ENCODE measurements at places on chromosomes 16 and 17.

DNA sequence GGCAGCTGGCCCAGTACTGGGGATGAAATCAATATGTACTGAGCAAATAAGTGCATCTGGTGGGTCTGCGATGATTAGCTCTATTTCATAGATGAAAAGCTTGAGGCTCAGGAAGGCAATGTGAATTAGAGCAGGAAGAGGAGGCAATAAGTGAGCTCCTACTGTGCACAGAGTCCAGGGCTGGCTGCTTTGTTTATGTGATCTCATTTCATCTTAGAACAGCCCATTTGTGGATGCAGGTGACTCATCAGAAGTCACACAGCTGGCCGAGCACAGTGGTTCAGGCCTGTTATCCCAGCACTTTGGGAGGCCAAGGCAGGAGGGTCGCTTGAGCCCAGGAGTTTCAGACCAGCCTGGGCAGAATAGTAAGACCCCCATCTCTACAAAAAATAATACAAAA lies 7.1 kb downstream of the TMEM114 start:
- peak; percentile 42 for DNase-seq

DNA sequence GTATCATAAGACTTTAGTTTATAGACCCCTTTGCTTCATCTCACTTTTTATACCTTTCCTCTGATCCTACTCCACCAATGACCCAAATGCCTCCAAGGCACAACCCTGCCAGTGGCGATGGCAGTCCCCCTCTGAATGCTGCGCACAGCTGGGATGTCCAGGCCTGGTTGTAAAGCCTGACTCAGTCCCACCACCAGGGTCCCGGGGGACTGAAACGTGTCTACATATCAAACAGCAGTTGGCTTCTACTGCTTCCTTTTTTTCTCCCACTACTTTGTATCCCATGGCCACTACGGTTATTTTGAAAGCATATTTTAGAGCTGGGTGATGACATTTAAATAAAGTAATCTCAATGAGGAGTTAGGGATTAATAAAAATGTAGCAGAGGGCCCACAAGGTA lies 329.8 kb upstream of the PSMD7 start:
- no peak for DNase-seq

DNA sequence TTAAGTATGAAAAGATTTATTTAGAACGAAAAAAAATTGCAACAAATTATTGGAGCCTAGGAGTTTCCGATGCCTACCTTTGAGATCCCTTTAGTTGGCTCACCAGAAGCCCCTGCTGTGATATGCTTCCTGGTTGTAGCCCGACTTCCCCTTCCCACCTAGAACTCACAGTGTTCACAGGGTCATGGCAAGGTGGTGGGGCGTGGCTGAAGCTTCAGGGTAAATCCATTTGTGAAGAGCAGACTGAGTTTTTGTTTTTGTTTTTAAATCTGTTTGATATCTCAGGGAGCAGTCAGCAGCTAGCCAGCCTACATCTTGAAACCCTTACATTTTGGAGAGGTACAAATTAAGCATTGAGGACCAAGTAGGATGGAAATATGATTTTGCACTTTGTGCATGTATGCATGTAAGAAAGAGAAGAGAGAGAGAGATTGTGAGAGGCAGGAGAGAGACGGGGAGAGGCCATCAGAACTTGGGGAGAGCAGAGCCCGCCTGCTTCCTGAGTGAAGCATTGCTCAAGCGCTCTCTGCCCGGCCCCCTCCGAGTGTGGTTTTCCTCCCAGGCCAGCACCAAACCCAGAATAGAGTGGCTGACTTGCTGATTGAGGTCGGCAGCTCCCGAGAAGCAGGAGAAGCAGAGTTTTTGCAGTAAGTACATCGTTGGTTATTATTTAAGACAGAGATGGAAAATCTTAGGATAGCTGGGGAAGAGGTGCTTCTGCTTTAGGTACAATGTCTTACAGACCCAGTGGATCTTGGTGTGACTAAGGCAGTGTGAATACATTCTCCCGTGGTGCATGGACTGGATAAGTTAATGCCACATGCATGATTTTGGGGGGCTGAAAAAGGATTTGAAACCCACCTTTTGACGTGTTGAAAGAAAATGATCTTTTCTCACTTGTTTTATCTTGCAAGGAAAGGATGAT lies 64.2 kb downstream of the SPECC1 start:
- peak; percentile 51 for DNase-seq

DNA sequence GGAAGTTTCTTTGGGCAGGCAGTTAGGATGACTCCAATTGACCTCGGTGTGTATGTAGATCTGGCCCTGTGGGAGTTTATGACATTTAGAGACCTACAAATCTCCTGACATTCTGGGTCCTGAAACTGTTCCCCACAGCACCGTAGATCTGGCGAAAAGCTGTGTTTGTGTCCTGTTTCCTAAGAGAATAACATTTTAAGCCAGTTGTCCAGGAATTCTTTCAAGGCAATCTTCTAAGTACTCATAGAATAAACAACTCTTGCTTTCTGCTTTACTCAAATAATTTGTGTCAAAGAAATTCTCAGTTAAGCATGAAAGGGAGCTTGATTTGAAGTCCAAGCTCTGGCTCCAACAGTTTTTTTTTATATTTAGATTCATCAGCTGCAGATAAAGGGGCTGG lies 78.5 kb upstream of the ELAC2 start:
- no peak for DNase-seq

- no peak for DNase-seq
Measured at GRCh38 chr17:71427801-71428200, 693.0 kb upstream of the SOX9 start.

DNA sequence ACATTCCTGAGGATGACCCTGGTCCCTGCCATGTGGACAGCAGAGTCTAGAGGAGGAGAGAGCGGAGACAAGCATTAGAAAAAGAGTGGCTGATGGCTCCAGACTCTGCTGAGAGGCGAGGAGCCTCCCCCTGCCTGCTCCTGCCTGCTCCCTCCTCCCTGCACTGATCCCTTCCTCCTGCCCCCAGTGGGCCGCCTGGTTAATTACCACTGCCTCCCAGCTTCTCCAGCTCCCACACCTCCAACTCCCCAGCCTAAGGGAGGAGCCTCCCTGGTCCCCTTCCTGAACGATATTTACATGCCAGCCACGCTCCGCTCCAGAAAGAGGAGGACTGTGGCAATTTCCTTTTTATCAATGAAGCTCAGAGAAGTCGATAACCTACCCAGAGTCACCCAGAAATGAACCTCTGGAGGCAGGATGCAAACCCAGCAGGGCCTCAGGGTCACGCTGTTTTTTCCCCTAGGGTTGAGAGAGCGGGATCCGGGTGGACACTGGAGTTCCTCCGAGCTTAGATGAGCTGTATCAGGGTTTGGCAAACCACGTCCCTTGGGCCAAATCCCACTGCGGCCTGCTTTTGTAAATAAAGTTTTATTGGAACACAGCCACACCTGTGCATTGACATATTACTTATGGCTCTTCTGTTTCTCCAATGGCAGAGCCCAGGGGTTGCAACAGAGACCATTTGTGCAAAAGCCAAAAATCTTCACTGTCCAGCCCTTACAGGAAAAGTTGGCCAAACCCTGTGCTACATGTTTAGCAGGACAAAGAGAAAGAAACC lies 27.1 kb upstream of the JPH3 start:
- no peak for DNase-seq

GRCh38 chr17:43092901-43093300 lies 32.3 kb downstream of the BRCA1 start:
- no peak for DNase-seq

DNA sequence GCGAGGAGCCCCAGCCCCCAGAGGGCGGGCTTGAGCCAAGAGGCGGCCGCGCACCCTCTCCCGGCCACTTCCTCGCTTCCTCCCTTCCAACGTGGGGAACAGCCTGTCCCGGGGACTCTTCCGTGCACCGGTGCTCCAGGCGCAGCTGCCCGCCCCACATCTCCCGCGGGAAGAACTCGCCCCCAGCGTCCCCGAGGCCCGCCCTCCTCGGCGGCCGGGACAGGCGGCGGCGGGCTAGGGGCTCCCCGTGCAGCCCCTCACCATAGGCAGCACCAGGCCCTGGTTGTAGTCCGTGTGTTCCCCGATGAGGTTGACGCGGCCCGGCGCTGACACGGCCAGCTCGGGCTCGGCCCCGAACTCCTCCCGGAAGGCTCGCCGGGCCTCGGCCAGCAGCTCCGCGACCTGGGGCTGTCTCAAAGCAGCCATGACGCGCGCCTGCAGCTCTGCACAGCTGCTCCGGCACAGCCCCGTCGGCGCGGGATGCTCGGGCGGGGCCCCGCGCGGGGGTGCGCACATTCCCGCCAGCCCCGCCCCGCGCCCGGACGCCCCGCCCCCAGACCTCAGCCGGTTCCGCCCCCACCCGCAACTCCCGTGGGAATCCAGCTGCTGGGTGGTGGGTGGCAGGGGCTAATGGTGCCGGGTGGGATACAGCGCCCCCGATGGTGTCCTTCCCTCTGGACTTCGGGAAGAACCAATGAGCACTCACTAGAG lies at the start of gene GALK1:
Gene GALK1, minus strand, starts transcription at position 482 of the 711 bp plus-strand sequence. Its CDS starts 56 bp downstream, at position 426.
- peak; percentile 93 for DNase-seq

DNA sequence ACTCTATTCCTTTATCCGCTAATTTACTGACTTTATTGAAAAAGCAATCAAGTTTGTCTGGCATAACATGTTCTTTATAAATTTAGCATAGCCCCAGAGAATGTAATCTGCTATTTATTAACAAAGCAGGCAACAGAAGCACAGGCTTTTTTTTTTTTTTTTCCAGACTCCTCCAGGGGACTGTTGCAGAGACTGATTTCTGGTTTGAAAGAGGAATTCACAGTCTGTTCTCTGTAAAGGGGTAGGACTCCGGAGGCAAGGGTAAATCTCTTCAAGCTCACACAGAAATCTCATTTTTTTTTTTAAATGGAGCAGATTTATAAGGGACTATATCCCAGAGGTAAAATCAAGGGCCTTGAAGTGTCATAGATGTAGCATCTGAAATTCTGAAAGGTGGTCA lies 1386.5 kb upstream of the CDH8 start:
- no peak for DNase-seq

DNA sequence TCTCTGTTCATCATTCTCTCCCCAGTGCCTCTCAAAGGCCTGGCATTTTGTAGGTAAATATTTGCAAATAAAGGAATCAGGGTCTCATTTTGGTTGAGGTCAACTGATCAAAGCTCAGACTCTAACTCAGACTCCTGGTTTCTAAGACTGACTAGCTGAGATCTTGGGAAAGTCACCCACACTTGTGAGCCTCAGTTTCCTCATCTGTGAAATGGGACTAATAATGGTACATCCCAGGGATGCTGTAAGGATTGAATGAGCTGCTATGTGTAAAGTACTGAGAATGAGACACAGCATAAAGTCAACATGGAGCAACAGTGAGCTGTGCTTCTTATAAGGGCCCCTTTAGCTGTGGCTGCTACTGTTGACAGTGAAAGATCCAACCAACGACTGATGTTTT lies 70.6 kb upstream of the XYLT1 start:
- no peak for DNase-seq

GRCh38 chr16:14354561-14355351 lies 275.3 kb downstream of the PARN start:
- DNase-seq: no peak

DNA sequence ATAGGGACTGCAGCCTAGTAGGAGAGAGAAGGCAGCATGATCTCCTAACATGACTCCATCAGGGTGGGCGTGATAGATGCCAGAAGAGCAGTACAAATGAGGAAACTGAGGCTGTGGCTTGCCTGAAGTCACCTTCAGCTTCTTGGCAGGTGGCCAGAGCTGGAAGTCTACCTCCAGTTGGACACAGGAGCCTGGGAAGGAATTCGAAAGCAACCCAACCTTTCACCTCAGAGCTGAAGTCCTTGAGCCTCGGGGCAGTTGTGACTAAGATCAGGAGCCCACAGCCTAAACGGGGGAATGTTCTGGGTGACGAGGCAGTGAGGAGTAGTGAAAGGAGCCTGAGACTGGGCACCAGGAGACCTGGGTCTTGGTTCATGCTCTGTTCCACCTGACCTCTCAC lies 9.4 kb upstream of the SLC52A1 start:
- DNase-seq: no peak

DNA sequence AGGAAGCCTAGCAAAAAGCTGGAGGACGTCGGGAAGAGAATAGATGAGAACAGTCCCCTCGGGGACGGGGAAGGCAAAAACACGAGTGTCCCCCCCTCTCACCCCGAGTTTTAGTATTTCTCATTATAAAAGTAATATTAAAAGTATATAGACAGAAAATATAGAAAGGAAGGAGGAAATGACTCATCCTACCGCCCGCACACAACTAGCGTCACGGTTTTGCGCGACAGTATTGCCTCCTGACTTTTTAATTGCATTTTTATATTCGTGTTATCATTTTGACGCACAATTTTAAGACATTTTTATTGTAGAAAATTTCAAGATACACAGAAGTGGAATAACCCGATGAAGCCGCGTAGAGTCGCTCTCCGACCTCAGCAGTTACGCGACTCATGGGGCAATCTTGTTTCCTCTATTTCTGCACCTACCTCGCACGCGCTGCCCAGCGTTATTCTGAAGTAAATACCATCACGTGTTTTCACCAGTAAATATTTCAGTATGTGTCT lies 652 bp upstream of the SLC25A19 start:
- no peak for DNase-seq

GRCh38 chr17:63842173-63842539 lies 329 bp downstream of the SMARCD2 start:
- DNase-seq: no peak

DNA sequence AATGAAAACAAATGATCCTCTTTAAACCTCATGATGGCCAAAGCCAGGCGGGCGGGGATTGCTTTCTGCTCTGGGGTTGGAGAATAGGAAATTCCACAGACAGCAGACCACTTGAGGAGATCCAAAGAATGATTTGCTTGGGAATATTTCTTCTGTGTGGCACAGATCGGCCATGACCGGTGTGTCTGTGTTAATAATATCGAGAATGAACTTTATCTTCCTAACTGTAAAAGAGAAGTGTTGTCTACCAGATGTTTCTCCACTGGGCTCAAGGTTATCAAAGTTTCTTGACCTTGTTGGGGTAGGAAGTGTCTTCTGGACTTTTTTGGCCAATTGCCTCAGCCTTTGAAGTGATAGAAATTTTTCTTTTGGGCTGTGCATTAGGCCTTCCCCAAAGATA lies 186.6 kb upstream of the ZFHX3 start:
- DNase-seq: no peak
